Effector CD8-positive, alpha-beta T cell (primary cell): ENCODE measurements at places on chromosomes 2 and 18.

- no peak for DNase-seq
Observed at GRCh38 chr2:81087646-81088045, 783.1 kb upstream of the LRRTM1 start.

DNA sequence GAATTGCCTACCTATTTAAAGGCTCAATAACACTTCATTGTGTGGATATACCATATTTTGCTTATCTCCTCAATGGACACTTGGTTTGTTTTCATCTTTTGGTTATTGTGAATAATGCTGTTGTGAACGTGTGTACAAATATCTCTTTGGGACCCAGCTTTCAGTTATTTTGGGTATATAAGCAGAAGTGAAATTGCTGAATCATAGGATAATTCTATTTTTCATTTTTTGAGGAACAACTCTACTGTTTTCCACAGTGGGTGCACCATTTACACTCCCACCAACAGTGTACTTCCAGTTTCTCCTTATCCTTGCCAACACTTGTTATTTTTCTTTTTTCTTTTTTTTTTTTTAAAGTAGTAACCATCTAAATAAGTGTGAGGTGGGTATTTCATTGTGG, 29.0 kb downstream of the PTPN4 start:
- no peak for DNase-seq

GRCh38 chr2:120224735-120225548, 1.7 kb upstream of the TMEM185B start:
- DNase-seq = no peak

- no peak for DNase-seq
Observed at GRCh38 chr2:24855022-24855622, 61.9 kb downstream of the CENPO start.
